ENCODE measurements at places on chromosomes 3 and 15.

- DNase-seq = peak; percentile 1
Observed at GRCh38 chr15:45333550-45333949, 44.8 kb downstream of the GATM start.

GRCh38 chr3:70431911-70432310 lies 119.5 kb upstream of the MDFIC2 start:
- no peak for DNase-seq

DNA sequence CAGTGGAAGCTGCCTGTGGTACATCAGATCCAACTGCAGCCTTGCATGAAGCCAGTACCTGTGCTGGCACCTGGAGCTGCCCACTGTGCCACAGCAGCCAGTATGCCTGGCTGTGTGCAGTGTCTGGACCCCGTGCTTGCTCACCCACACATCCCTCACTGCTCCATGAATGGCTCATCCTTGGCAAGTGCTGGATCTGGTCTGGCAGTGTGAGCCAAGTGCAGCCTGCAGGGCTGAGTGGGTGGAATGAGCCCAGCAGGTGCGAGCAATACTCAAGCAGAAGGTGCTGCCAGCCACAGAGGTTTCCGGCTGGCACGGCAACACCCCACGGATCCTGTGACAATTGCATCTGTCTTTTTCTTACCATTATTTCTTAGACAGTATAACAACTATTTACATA lies 488.2 kb upstream of the ROBO2 start:
- no peak for DNase-seq

DNA sequence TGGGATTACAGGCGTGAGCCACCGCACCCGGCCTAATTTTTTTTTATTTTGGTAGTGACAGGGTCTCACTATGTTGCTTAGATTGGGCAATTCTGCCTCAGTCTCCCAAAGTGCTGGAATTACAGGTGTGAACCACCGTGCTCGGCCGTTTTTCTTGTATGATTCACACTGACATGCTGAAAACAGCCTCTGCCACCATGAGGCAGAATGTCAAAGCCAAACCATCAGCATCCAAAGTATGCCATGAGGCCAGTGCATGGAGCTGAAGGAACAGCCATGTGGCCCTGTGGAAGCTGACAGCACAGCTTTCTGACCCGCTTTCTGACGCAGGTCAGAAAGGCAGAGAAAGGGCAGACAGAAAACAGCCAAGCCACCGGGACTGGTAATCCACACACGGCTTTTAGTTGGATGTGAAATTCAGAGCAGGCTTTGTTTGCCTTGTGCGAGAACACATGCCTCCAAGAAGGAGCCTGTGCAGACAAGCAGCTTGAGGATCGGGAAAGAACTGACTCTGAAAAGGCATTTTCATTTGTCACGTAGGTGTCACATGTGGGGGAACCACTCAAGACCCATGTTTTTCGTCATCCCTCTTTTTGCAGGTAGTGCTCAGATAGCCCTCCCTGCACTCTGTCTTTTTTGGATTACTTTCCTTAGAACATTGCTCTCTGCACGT lies 25.1 kb downstream of the XYLB start:
- no peak for DNase-seq

- DNase-seq = no peak
Observed at GRCh38 chr3:144053121-144053520, 81.5 kb downstream of the DIPK2A start.

DNA sequence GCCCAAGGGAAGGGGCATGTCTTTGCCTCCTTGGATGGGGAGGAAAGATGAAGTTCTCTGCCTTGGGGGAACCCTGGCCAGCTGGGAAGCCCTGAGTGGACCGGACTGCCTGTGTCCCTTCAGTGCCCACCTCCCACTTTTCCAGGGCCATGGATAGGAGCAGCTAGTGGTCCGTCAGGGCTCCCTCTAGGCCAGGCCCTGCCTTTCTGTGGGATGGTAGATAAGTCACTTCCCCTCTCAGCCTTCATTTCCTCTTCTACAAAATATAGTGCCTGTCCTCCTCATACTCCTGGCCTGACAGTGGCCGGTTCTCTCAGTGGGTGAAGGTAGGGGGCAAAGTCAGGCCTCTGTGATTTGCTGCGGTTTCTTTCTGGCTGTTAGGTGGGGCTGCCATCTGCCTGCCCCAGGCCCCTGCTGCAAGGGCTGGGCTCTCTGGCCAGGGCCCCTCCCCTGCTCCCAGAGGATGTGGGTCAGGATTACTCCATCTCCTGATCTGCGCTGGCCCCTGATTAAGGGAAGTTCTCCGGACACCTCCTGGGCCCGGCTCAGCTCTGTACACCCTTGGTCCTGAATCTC lies 1.4 kb downstream of the PLEKHO2 start:
- DNase-seq = no peak

DNA sequence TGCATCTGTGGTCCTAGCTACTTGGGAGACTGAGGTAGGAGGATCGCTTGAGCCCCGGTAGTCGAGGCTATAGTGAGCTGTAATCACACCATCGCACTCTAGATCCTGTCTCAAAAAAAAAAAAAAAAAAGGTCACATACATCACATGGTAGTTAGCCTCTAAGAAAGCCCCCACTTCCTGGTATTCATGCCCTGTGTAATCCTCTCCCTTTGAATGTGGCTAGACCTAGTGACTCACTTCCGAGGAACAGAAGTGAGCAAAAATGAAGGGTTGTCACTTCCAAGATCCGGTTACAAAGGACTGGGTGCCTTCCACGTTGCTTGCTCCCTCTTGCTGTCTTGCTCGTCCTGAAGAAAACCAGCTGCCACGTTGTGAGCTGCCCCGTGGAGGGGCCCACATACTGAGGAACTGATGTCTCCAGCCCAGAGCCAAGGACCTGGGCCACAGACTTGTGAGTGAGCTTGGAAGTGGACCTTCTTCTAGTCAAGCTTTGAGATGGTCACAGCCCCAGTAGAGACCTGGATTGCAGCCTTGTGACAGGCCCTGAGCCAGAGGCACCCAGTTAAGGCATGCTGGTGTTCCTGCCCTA lies 12.6 kb upstream of the LCTL start:
- DNase-seq = no peak

GRCh38 chr15:101371519-101371918 lies 76.5 kb upstream of the SNRPA1 start:
- DNase-seq = no peak

DNA sequence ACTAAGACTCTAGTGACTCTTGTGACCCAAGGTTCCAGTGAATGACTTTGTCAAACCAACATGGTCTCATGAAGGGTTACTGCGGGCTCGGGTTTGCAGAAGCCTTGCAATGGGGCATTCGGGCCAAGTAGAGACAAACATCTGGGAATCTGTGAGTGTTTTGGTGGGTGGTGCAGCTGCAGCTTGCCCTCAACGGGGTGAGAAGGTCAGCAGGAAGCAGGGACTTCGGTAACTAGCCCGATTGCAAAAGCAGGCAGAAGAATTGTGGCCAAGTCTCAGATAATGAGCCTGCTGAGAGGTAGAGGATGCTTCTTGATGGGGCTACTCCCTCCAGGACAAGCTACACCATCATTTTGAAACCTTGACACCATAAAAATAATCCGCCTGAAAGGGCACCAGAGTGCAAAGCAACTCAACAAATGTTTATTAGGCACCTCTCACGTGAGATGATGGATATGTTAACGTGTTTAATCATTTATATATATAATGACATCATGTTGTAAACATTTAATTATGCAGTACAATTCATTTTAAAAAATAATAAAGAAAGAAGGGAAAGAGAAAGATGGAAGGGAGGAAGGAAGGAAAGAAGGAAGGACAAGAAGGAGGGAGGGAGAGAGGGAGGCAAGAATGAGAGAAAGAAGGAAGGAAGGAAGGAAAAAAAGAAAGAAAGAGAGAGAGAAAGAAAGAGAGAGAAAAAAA lies 263.9 kb upstream of the IGF1R start:
- no peak for DNase-seq

DNA sequence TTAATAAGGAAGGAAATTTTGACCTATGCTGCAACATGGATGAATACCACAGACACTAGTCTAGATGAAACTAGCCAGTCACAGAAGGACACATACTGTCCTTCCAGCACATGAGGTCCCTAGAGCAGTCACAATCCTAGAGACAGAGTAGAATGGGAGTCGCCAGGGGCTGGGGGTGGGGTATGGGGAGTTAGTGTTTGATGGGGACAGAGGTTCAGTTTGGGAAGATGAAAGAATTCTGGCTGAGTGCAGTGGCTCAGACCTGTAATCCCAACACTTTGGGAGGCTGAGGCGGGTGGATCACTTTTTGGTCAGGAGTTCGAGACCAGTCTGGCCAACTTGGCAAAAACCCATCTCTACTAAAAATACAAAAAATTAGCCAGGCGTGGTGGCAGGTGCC lies 99.2 kb downstream of the TPRA1 start:
- DNase-seq = no peak

GRCh38 chr3:5181469-5182141 lies 5.9 kb upstream of the EDEM1 start:
- DNase-seq = no peak

- no peak for DNase-seq
Observed at GRCh38 chr3:67578416-67578815, 76.0 kb downstream of the SUCLG2 start.

- no peak for DNase-seq
Observed at GRCh38 chr3:58639001-58639400, 27.6 kb downstream of the FAM3D start.

DNA sequence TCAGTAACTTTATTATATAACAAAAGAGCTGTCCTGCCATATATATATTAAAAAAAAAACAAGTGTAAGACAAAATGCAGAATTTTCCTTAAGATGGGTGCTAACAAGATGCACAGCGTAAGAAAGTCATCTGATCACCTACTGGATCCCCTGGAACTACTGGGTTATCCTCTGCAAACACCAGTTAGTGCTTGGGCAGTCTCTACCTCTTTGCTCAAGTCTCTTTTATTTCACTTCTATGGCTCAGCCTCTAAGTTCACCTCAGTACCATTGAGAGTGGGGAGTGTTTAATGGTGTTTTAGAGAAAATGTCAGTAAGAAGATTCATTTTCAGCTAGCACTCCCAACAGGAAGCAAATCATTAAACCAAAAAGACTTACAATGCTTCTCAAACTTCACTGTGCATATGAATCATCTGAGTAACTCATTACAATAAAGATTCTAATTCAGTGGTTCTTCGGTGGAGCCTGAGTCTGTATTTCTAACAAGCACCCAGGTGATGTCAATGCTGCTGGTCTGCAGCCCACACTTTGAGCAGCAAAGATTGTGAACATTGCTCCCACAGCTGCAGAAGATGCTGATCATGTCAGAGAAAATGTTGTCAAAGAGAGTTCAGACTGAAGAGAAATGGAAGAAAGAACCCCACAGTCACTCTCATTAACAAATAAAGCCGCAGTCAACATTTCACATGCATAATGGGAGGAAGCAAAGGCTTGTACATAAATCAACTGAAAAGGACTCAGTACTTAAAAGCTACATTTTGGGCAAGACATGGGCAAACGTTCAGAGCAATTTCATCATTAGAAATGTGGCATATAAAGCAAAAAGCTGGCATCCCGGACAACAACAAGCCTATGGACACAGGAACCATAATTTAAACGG lies 227.1 kb upstream of the ATP11B start:
- DNase-seq = no peak

DNA sequence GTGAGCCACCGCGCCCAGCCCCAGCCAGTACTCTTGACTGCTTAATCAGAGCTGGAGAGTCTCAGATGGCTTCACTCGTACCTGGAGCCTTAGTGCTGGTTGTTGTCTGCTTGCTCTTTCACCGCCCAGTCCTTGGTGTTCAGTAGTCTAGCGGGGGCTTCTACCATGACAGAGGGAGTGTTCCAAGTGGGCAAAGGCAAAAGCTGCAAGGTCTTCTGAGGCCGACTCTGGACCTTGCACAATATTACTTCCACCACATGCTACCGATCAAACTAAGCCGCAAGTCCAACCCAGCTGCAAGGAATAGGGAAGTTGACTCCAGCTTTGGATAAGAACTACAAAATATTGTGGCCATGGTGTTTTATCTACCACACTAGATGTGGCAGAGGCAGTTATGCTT lies 6.6 kb downstream of the PARL start:
- DNase-seq = no peak

- DNase-seq = peak; percentile 66
Observed at GRCh38 chr15:80823995-80824394, 44.8 kb downstream of the CEMIP start.

DNA sequence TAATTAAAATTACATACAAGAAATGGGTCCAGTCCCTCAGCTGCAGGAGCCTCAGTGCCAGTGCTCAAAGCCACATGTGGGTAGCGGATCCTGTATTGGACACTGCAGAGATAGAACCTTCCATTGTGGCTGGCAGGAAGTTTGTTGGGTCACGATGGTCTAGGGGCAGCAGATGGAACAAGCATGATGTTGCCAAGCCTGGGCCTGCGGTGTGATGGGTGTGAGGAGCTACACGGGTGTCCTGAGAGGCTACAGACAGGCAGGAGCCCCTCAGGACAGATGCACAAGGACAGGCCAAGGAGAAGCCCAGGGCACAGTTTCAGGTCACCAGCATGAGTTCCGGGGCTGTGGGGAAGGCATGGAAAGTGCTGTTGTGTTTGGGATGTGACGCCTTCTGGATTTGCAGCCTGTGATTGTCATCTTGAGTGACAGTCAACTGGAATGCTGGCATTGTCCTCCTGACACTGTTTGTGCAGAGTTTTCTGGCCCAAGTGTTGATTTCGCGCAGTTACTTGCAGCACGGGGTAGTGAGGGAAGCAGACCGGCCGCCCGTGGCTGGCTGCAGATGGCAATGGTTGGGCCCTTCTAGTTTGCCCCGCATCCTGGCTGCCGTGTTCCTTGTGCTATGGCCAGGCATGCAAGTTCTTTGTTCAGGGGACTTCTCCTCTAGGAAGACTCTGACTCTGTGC lies 177.1 kb downstream of the NSMCE3 start:
- no peak for DNase-seq

GRCh38 chr15:91852741-91853510 lies 582 bp upstream of the SLCO3A1 start:
- DNase-seq = peak; percentile 39

- DNase-seq = no peak
Observed at GRCh38 chr3:157578181-157578580, 75.0 kb upstream of the VEPH1 start.

DNA sequence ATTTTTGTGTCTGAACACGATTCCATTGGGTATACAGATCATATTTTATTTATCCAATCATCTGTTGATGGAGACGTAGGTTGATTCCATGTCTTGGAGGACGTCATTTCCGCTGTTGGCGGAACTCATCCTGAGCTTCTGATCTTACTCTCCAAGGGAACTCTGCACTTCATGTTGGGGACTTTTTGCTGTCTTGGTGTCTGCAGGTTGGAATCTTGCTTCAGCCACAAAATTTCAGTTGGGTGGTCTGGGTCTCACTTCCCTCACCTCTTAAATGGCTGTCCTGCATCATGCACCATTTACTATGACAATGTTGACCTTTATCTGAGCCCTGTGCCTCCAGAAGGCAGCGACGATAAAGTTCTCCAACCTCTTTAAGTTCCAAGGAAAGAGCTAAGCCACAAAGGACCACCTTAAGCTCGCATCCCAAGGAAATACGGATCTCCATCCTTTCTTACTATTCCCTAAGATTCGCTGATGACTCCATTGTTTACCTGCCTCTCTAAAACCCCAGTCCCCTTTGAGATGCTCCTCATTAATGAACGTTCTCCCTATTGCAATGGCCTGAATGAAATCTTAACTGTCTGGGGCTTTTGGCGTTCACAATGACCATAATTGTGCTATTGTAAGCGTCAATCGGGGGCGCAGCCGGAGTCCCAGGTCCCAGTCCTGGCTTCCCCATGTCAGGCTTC lies 23.1 kb upstream of the RNU6-1 start:
- no peak for DNase-seq

- DNase-seq = no peak
Observed at GRCh38 chr3:189232790-189233189, 61.0 kb downstream of the TPRG1 start.

GRCh38 chr15:93479715-93480114 lies 390.7 kb upstream of the RGMA start:
- DNase-seq = no peak
